Lung (tissue), 17 donors: ENCODE measurements at places on chromosomes 1 and 21. TPM values are rescaled to one million over a fixed set of nuclear protein-coding genes. Genes with fewer than 3 reads are reported as not detected.

ANGPTL3 gene
- not detected for polyA plus RNA-seq

INKA2 gene
- polyA plus RNA-seq, result 2.3 TPM

CITED4 gene
- 4.7 TPM for polyA plus RNA-seq

CCDC190 gene
- 2.5 TPM for polyA plus RNA-seq

FPGT gene
- 9.2 TPM for polyA plus RNA-seq

SMIM11 gene
- polyA plus RNA-seq, result 7.3 TPM

RCSD1 gene
- 7.6 TPM for polyA plus RNA-seq

TMEM125 gene
- 127 TPM for polyA plus RNA-seq
